ENCODE measurements at places on chromosomes 2 and 18. TPM values are rescaled to one million over a fixed set of nuclear protein-coding genes. Genes with fewer than 3 reads are reported as not detected.

Gene UPP2
- not detected for total RNA-seq

Gene DES
- total RNA-seq: 0.27 TPM

Gene FBLN7
- total RNA-seq: 0.53 TPM

Gene NEU2
- not detected for total RNA-seq

Gene GALM
- 13.5 TPM for total RNA-seq

Gene EFEMP1
- total RNA-seq: 39.6 TPM

Gene NEU4
- 0.17 TPM for total RNA-seq

Gene OTOS
- total RNA-seq: not detected

Gene TEKT4
- total RNA-seq: not detected

Gene PARD6G
- total RNA-seq: 3.4 TPM

Gene DIS3L2
- 13.2 TPM for total RNA-seq

Gene PCARE
- not detected for total RNA-seq

Gene RNF144A
- total RNA-seq: 8.9 TPM

Gene TRABD2A
- total RNA-seq: 14.0 TPM

All from A549 treated with AZD2906 at 1 μM for 4 hours (cell line).